ENCODE measurements at places on chromosomes 1 and 21.

DNA sequence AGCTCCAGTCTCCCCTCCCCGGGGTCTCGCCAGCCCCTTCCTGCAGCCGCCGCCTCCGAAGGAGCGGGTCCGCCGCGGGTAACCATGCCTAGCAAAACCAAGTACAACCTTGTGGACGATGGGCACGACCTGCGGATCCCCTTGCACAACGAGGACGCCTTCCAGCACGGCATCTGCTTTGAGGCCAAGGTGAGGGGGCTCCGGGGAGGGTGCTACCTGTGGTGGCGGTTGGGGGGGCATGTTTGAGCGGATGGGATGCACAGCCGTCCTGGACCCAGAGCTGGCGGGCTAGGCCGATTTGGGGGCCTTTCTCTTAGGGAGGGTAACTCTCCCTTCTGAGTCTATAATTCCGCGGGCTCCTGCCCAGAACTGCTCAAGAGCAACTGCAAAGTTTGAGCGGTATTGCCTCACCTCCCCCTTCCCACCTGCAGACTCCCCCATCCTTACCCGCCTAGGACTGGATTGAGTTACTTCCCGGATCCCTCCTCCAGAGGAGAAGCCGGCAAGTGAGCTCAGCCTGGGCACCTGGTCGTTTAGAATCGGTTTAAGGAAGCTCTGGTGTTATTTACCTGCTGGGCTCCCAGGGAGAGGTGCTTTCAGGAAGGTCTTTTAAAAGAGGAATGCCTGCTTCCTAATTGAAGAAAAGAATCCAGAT, 730 bp downstream of the NOS1AP start:
- DNase-seq: peak; percentile 19

DNA sequence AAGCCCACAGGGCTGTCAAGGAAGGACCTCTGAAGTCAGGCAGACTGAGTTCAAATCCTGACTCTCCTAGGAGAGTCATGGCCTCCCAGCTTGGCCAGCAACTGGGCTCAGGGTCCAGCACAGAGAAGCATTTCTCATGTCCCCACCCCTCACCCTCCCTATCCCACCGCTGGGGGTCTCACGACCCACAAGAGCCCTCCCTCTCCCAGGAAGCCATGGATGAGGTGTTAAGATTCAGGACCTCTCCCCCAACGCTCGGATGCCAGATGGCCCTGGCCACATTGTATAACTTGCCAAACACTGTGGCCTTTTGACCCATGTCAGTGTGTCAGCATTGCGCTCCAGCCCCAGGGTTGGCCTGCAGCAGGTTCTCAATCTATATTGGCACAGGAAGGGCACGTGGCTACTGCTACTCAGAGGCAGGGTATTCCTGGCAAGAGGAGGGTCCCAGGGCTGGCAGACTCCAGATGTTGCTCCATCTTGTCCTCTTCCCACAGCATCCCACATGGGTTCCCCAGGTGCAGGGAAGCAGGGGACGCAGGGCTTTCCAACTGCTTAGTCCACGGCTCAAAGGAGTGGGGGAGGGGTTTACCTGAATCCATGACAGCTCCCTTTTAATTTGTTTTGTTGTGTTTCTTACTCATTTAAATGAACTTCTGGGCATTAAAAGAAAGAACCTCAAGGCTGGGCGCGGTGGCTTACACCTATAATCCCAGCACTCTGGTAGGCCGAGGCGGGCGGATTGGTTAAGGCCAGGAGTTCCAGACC, 10.5 kb downstream of the SLC2A1 start:
- no peak for DNase-seq

GRCh38 chr1:206674745-206675175, 9.9 kb upstream of the MAPKAPK2 start:
- no peak for DNase-seq

DNA sequence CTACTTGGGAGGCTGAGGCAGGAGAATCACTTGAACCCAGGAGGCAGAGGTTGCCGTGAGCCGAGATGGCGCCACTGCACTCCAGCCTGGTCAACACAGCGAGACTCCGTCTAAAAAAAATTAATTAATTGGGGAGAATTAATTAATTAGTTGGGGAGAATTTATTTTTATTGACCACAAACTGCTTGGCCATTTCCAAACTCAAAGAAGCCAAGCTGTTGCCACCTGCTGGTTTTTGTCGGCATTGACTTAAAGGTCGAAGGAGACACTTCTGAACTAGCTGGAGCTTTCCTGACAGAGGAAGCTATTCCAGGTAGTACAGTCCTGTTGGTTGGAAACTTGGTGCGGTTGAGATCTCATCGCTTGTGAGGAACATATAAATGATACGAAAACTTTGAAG, 13.1 kb downstream of the MAP1LC3C start:
- no peak for DNase-seq

- peak; percentile 24 for DNase-seq
Measured at GRCh38 chr1:154404511-154404931, 622 bp upstream of the IL6R start.

DNA sequence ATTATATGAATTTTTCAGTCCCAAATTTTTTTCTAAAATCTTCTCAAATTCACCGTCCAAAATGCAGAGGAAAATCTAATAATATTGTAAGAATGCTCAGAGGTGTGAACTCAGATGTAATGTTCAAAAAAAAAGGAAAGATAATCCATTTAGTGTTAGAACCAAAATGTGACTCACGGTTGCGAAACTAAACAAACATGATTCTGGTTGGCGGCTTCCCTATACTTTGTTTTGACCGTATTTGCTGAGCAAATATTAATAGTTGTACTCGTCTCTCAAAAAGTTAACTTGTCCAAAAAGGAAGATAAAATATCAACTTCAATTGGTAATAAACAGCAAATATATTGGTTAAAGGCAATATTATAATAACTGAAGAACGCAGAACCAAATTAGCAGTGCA, 34.4 kb downstream of the ZSWIM5 start:
- no peak for DNase-seq

- no peak for DNase-seq
Measured at GRCh38 chr1:229156872-229157271, 114.0 kb upstream of the RAB4A start.

GRCh38 chr1:223228931-223229528, 86.0 kb upstream of the TLR5 start:
- DNase-seq: no peak

Measured in stimulated activated naive CD8-positive, alpha-beta T cell treated with anti-CD3 and anti-CD28 coated beads, Interleukin-15, amount 100 ng/mL, for 72 hours (primary cell).